NCI-H187 treated with DMSO at 0.1 percent for 48 hours (cell line): ENCODE measurements at places on chromosomes 5 and 9.
A peak's percentile ranks its signal among the peaks of the same experiment; 100 is the strongest.

GRCh38 chr5:81925009-81925408 is 46.8 kb upstream of the ATG10 start:
- DNase-seq: no peak

DNA sequence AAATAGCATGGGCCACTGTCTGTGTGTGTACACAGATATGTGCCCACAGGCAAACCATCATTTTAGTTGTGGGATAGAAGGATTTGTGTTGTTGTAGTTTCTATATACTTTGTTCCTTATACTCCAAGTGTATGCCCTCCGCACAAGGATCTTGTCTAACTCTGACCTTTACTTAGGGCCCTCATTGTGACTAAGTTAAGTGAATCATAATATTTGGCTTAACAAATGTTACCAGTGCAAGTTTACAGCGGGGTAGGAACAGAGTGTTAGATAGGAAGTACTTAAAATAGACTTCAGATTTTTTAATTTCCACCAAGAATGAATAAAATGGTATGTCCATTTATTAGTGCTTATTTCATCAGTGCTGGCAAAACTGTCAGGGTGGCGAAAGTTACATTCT is 29.5 kb upstream of the CYFIP2 start:
- no peak for DNase-seq

- DNase-seq: no peak
These were observed 30.3 kb downstream of the TYRP1 start for GRCh38 chr9:12723409-12724028.

DNA sequence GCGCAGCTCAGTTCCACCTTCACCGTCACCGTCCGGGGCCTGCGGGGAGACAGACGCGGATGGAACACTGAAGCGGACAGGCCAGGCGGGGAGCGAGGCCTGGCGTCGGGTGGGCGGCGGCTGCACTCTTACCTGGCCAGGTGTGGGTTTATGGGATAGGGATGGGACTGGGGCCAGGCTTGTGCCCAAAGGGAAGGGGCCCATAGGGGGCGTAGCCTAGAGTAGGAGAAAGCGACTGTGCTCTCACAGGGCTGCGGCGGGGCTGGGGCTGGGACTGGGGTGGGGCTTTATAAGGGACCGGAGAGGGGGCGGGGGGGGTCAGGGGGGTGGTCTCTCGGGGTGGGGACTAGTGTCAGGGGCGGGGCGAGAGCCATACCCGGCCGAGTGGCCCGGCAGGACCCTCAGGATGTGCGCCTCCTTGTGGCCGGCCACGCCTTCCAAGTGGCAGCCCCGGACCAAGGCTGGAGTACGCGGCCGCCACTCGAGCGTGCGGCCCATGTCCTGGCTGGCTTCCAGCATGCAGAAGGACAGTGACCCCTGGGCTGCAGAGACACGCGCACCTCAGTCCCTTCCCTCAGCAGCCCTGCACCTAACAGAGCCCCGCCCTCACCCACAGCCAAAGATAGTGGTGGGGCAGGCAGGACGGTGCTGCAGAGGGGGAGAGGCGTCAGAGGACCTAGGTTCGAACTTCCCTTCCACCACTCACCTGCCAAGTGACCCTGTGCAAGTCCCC is 22.8 kb downstream of the FPGS start:
- no peak for DNase-seq

GRCh38 chr5:178524093-178524882 is 65.9 kb downstream of the COL23A1 start:
- no peak for DNase-seq

DNA sequence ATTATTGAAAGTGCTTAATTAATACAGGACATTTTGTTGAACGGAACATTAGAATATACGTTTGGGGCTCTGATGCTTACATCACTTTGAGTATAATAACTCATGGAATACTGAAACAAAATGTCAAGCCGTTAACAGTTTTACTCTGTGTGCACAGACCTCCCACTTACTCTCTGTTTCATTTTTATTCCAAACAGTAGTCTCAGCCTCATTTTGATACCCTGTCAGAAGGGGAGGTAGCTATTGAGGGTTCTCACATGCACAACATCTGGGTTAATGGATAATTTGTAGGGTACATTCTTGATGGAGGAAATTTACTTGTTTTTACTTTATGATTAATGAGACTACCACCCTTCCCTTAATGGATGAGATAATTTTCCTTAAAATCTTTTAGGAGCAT is 59.0 kb downstream of the SCAMP1 start:
- no peak for DNase-seq

- no peak for DNase-seq
These were observed 16.3 kb downstream of the TMC1 start for GRCh38 chr9:72537671-72538070.

GRCh38 chr5:116563736-116564308 is 10.8 kb downstream of the SEMA6A start:
- DNase-seq: no peak

DNA sequence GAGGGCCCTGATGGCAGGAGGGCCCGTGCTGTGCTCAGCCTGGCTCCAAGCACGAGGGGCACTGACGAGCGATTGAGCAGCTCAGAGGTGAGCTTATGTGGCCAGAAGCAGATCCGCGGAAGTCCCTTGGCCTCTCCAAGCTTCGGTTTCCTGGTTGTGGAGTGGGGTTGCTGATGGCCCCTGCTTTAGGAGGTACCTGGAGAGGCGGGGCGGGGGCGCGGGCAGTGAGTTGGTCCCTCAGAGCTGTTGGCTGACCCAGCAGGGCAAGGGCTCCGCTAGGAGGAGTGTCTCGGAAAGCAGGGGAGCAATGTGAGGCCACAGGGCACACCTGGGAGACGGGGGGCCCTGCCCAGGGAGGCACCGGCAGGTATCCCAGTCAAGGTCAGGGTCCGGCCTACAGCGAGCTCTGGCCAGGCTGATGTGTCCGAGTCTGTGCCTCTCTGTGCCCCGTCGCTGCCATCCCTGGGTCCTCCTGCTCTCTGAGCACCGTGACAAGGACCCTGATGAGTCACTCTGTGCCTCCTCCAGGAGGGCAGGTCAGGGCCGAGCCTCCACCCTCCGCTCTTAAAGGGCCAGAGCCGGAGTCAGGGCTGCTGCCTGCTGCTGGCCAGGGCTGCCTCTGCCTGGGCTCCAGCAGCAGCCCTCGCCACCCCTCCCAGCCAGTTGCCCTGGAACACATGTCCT is 14.8 kb downstream of the NCS1 start:
- no peak for DNase-seq

DNA sequence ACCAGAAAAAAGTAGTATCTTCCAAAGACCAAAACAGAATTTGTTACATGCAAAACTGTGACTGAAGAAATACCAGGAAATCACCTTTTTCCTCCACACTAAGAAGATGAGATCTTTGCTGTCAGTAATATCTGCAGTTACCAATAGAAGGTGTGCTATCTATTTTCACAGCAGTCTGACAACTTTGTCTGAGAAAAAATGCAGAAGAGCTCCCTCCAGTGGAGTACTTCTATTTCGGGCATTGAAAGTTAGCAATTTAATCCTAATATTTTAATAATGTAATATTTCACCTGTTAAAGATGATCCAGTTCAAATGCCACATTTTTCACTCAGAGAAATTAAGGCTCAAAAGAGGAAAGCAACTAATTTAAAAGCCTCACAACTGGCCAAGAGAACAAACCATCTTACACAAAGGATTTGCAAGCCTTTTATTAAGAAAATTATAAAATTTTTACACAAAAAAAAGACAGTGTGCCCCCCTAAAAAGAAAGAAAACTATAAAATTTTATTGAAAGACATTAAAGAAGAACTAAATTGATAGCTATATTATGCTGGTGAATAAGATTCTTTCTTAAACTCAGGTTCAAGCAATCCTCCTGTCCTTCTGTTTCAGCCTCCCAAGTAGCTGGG is 50.6 kb downstream of the DEPDC1B start:
- DNase-seq: no peak

GRCh38 chr9:5626727-5627634 is 1.9 kb upstream of the RIC1 start:
- DNase-seq: no peak

DNA sequence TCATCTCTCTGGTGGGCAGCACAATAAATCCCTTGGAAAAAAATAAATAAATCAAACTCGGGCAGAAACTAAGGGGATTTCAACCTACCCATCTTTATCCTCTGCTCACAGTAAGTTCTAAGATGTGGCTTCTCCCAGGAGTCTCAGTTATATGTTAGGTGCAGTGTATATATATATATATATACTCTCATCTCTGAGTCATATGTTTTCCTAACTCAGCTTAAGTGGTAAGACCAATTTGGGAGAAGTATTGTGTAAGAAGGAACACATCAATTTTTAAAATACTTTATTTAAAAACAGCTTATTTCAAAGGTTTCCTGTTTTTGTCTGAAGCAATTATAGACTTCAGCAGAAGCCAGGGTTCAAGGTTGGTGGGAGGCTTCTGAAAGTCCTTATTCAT is 20.3 kb upstream of the OSMR start:
- no peak for DNase-seq

GRCh38 chr9:29976981-29977380 is 2403.7 kb upstream of the C9orf72 start:
- no peak for DNase-seq

DNA sequence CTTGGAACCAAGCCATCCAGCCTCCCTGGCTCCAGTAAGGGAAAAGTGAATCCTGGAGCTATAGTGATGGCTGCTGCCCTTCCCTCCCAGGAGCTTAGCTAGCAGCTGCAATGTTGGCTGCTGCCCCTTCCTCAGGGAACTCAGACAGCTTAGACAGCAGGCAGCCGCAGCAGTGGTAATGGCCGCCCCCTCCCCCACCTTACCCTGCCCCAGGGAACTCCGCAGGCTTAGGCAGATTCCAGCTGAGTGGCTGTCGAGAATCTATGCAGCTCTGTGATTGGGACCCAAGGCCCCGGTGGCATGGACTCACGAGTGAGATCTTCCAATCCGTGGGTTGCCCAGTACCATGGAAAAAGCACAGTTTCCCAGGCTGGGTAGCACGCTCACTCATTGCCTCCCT is 378.6 kb downstream of the NNT start:
- DNase-seq: no peak

- DNase-seq: no peak
These were observed 192.4 kb downstream of the ACTL7B start for GRCh38 chr9:108663422-108663821.

DNA sequence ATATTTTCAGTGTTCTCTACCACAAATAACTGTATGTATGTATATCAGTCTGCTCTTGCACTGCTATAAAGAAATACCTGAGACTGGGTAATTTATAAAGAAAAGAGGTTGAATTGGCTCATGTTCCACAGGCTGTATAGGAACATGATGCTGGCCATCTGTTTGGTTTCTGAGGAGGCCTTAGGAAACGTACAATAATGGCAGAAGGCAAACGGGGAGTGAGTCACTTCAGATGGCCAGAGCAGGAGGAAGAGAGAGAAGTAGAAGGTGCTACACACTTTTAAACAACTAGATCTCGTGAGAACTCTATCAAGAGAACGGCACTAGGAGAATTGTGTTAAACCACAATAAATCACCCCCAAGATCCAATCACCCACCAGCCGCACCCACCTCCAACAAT is 121.7 kb downstream of the ADAMTS6 start:
- no peak for DNase-seq

GRCh38 chr5:138698713-138699112 is 54.5 kb upstream of the CTNNA1 start:
- no peak for DNase-seq

DNA sequence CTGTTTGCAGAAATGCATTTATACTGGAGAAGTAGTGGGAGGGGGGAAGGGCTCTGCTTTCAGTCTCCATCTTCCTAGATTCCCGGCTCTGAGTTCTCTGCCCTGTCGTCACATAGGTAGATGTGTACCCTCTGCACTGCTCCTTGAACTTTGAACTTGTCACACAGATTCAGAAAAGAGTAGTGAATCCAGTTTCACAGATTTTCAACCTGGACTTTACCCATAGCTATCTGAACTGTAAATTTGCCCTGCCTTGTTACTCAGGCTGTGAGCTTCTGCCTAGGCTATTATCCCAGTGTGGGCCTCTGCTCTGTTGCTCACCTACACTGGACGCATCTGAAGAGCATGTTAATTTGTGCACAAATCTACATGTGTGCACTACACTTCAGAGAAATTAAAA is 12.8 kb upstream of the C9orf152 start:
- DNase-seq: no peak

GRCh38 chr5:76692274-76692540 is 23.7 kb upstream of the F2R start:
- DNase-seq: no peak

GRCh38 chr5:135488727-135489465 is 36.7 kb upstream of the TIFAB start:
- peak; percentile 85 for DNase-seq

- DNase-seq: no peak
These were observed 137.4 kb downstream of the STK32A start for GRCh38 chr5:147372191-147372590.

GRCh38 chr5:133048993-133049725 is 2.7 kb upstream of the HSPA4 start:
- DNase-seq: no peak

DNA sequence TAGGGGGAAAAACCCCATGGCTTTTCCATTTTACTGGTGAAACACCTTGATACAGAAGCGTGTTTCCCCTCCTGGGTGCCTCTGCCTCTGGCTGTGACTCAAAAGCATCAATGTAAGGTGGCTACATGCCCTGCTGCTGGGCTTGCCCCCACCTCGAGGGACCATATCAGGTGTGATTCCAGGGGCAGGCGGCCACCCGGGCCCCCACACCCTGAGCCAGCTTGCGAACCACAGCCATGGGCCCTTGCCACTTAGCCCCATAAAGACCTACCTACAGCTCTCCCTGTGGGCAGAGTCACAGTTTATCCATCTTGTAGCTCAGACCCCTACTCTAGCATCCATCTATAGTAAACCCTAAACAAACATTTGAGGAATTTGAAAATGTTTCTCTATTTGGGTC is 10.8 kb downstream of the SHC3 start:
- no peak for DNase-seq

GRCh38 chr9:25827626-25828025 is 149.4 kb upstream of the TUSC1 start:
- no peak for DNase-seq

GRCh38 chr5:131749138-131749537 is 47.7 kb downstream of the FNIP1 start:
- no peak for DNase-seq

DNA sequence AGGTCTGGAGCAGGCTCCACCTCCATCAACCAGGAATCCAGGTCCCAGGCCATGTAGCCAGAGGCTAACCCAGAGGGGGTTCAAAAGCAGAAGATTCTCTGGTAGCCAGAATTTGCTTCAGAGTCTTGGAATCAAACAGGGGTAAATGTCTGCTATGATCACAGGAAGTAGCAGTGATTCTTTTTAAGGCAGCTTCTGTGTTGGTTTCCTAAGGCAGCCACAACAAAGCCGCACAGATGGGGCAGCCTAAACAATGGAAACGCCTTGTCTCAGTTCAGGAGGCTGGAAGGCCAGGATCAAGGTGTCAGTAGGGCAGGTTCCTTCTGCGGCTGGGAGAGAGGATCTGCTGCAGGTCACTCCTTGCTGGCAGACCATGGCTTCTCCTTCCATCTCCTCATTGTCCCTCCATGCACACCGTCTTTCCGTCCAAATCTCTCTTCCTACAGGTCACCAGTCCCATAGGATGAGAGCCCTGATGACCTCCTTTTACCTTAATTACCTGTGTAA is 167.3 kb downstream of the ROR2 start:
- no peak for DNase-seq
